Stimulated activated naive CD4-positive, alpha-beta T cell treated with Interleukin-2 at 50 U/mL for 16 hours (primary cell): ENCODE measurements at places on chromosomes 7 and 10.
A peak's percentile ranks its signal among the peaks of the same experiment; 100 is the strongest.

DNA sequence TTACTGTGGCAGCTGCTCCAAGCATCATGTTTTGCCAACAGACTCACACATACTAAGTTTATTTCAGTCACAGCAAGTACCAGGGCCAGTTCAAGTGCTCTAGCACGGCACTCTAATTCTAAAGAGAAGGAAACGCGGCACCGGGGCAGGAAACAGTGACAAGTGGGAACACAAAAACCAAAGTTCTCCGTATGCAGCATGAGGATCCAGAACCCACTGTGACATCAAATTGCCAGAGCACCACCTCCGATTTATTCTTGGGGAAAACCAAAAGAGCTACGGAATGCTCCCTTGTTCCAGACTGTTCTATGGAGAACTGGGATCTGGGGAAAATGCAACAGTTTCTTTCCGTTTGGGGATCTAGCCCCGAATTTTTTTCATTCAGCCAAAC, 448 bp upstream of the PTER start:
- no peak for DNase-seq

DNA sequence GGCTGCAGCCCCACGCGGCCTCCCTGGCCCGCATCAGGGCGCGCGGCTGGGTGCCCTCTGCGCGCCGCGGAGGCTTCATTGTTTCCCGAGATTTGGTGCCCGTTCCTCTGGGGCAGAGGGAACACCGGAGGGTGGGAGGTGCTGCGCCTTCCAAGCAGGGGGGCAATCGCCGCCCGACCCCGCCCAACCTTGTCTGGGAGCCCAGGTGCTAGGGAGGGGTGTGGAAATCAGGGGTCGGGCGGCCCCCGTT, 1.0 kb upstream of the NRP1 start:
- no peak for DNase-seq

DNA sequence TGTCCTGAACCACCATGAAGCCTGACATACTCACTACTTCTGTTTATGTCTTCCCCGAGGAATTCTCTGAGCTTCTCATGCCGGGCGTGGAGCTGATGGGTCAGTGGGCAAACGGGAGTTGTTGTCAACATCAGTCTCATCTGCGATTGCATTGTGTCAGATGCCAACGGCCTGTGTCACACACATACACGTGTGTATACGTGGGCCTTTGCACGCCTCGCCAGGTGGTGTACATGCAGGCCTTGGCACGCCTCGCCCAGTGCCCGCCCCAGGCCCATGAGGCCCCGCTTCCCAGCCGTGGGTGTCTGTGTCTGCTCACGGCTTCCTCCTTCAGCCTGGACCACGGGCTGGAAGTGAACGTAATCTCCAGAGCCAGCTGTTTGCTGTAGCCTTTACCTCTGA, 7.5 kb upstream of the CSGALNACT2 start:
- DNase-seq, result no peak

DNA sequence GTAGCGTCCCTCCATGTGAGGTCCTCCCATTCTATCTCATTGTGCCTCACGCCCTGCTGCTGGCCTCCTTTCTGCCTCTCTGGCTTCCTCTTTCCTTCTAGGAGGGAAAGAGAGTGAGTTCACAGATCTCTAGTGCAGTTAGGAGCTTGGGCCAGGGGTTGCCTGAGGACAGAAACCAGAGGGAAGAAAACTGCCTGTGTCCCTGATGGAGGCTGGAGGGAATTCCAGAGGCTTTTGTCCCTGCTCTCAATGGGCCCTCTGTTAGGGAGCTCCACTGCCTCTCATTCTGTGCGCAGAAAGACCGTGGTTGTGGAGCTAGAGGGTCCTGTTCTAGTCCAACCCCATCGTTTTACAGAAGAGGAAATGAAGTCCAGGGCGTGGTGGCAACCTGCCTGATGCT, 4.6 kb downstream of the MARVELD1 start:
- no peak for DNase-seq

- DNase-seq, result no peak
Observed at GRCh38 chr10:119723624-119724023, 2.2 kb upstream of the INPP5F start.

DNA sequence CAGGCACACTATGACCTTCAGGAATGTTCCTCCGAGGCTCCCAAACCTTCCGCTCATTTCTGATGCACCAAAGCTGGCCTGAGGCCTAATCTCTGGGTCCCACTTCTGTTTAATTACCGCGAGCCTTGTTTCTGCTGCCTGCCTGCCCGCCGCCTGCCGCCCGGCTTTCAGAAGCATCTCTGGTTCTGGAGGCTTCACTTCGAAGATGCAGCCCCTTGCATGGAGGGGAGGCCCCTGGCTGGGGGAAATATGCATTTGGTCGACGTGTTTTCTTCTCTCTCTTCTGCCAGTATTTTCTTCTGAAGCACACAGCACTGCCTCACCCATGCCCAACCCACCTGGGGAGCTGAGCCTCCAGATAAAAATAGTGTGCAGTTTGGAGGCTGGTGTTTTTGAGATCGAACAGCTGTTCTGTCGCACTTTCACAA, 166.9 kb downstream of the PAXIP1 start:
- no peak for DNase-seq

DNA sequence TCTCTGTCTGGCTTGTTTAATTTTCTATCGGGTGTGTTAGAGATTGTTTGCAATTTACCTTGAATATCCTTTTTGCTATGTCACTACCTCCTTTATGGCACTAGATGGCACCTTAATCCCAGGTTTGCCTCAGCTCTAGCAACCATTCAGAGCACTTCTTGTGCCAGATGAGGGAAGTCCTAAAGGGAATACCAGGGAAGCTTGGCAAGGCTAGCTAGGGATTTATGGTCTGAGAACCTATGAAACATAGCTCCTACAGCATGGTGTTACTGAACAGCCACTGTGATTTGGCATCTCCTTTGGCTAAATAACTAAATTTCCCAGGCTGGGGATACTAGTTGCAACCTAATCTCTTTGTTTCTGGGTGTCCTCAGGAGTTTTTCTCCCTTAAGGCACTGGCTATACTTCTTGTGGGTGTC, 69.0 kb upstream of the VOPP1 start:
- DNase-seq, result peak; percentile 4

DNA sequence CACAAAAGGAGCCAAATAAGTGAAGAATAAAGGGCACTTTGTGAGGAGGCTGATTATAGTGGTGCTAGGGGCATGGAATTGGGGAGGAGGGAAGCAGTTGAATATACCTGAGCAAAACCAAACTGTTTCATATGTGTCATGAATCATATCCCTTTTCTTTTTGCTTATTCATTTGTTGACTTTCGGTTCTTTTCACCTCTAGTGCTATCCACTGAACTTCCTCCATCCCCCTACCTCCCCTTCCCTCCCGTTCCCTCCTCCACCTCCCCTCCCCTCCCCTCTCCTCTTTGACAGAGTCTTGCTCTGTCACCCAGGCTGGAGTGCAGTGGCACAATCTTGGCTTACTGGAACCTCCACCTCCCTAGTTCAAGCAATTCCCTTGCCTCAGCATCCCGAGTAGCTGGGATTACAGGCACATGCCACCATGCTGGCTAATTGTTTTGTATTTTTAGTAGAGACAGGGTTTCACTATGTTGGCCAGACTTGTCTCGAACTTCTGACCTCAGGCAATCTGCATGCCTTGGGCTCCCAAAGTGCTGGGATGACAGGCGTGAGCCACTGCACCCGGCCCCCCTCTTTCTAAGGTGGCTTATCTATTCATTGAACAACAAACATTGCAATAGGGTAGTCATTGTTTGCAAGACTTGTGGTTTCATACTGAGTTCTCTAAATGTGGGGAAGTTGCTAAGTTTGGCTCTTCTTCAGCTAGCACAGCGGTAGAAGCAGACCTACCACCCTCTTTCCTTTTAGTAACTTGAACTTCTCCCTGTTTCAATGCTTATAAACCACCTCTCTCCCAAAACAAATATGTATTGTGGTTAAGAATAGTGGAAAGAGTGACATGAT, 150.4 kb upstream of the PRPS1L1 start:
- DNase-seq, result no peak
